ENCODE measurements at places on chromosomes 2 and 18.

DNA sequence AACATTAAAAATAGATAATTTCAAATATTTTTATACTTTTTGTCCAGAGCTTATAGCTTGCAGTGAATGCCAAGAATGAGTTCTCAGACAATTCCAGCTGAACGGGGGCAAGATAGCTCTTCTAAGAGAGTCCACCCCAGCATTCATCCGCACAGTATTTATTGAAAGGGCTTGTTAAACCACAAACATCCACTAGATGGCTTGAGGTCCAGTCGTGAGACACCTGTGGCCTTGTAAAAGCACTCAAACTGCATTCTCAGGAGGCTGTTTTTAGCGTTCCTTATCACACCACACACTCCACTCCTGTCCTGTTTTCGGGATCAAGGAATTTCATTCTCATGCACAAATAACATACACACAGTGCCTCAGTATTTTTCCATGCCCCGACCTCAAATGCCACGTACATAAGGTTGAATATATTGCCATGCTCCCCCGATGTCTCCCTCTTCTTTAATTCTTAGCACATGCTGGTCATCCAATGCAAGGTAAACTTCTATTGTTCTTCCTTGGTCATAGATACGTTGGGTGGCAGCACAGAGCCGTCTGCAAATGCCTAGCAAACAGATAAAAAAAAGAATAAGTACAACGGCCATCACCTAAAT is 47.4 kb downstream of the DNAJC10 start:
- no peak for DNase-seq

DNA sequence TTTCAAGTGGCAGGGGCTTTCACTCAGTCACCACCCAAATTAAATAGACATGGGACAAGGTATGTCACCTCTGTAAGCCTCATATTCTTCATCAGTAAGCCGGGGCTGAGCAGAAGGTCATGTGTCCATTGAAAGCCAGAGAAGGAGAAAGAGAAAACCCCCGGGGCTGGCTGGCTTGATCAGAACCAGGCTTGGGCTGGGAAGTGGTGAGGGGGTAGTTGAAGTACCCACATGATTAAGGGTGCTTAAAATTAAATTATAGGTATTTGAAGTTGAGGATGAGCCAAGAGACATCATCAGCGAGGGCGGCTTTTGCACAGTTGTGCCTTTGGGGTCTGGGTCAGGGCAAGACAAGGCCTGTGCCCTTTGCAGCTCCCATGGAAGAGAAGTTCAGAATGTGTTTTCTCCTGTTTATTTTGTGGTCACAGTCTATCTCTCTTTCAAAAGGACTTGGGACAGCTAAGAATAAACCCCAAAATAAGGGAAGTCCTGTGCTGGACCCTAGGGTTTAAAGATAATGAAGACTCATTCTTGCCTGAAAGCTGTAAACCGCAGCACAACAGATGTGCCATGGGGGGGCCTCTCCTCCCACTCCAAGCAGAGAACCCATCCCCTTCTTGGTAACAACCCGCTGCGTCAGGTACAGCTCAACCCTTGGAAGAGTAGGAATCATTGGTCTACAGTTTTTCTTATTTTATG is 10.7 kb downstream of the DBI start:
- DNase-seq, result no peak

- no peak for DNase-seq
These were observed 200.9 kb upstream of the MEIS1 start for GRCh38 chr2:66233981-66234380.

GRCh38 chr2:231270221-231271114 is 72.0 kb downstream of the ARMC9 start:
- DNase-seq, result no peak

- no peak for DNase-seq
These were observed at the start of gene PLB1 for GRCh38 chr2:28495551-28496250. TSS of gene PLB1 (plus strand) at chr2:28496060. CDS start at chr2:28496115, 55 bp downstream.

GRCh38 chr2:215796140-215796855 is 217.1 kb downstream of the MREG start:
- no peak for DNase-seq

- DNase-seq, result no peak
These were observed 6.6 kb downstream of the D2HGDH start for GRCh38 chr2:241741016-241741415.

DNA sequence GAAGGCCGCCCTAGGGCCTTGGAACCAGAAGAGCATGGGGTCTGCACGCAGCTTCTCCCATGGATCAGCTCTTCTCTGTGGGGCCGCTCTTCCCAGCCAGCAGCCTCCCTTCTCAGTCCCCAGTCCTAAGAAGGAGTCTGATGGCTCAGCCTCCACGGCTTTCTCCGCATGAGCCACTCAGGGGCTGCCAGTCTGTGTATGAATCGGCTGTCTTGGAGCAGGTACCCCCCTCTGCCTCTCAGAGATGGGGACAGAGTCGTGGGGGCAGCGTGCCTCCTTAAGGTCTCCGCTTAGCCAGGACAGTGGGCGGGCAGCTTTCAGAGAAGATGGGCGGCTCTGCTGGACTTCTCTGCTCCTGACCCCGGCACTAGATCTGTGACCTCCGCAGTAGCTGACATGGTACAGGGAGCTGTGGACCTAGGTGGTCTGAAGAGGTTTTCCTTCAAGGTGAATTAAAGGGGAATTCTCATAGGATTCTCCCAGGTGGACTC is 21.6 kb downstream of the INPP5D start:
- DNase-seq, result no peak

DNA sequence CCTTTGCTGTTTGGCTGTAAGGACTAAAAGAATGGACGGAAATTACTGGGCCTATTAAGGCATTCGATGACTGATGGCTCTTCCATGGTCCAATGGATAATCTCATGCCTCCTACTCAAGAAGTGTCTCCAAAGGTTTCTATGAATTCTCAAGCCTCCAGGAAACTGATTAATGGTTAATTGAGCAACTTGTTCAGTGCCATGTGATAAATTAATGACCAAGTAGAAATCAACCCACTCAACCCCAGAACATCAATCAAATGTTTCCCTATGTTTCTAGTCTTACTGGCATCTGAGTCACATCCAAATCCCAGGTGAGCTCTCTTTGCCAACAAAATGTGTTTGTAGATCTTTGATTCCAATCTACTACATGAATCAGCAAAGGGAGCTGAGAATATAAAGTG is 103.6 kb downstream of the NXPH2 start:
- no peak for DNase-seq
